Peyer's patch (tissue), 4 donors: ENCODE measurements at places on chromosomes 1 and 21.
A peak's percentile ranks its signal among the peaks of the same experiment; 100 is the strongest.

- no peak for DNase-seq
These were observed 17.1 kb downstream of the ZNF362 start for GRCh38 chr1:33273406-33273805.

- no peak for DNase-seq
These were observed 107.8 kb downstream of the RABGAP1L start for GRCh38 chr1:174266991-174267612.

- DNase-seq: no peak
These were observed 72.8 kb downstream of the SLC45A1 start for GRCh38 chr1:8390707-8391106.

DNA sequence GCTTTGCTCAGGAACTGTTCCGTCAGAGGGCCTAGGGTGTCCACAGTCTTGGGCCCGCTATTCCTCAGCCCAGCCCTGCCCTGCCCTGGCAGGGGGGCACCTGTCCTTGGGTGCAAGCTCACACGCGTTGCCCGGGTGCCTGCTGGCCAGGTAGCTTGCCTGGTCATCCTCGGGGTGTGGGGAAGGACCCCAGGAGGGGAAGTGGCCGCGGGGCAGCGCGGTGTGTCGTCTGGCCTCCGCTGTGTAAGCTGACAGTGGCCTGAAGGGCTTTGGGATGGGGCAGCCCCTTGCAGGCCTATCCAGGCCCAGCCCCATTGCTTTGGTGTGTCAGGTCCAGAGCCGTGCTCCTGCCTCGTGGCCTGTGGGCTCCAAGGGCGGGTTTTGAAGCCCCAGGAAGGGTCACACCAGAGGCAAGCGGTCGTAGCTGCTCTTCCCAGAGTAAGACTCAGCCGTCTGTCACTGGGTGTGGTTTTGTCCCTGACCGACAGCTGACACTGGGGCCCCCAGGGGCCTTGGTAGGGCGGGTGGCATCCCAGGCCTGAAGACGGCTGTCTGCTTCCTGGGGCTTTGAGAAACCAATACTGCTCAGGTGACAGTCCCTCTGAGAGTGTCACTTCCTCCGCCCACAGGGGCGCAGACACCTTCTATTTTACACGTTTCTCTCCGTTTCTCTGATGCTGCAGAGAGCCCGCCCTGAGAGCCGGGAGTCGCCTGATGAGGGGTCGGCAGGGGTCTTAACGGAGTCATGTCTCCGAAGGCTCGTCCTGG lies 72.1 kb downstream of the SKI start:
- peak; percentile 88 for DNase-seq

GRCh38 chr1:150484861-150485260 lies 2.4 kb upstream of the TARS2 start:
- DNase-seq: peak; percentile 45
